Stimulated activated CD8-positive, alpha-beta memory T cell treated with anti-CD3 and anti-CD28 coated beads, Interleukin-15, amount 100 ng/mL, for 24 hours (primary cell): ENCODE measurements at places on chromosomes 6 and 20.

DNA sequence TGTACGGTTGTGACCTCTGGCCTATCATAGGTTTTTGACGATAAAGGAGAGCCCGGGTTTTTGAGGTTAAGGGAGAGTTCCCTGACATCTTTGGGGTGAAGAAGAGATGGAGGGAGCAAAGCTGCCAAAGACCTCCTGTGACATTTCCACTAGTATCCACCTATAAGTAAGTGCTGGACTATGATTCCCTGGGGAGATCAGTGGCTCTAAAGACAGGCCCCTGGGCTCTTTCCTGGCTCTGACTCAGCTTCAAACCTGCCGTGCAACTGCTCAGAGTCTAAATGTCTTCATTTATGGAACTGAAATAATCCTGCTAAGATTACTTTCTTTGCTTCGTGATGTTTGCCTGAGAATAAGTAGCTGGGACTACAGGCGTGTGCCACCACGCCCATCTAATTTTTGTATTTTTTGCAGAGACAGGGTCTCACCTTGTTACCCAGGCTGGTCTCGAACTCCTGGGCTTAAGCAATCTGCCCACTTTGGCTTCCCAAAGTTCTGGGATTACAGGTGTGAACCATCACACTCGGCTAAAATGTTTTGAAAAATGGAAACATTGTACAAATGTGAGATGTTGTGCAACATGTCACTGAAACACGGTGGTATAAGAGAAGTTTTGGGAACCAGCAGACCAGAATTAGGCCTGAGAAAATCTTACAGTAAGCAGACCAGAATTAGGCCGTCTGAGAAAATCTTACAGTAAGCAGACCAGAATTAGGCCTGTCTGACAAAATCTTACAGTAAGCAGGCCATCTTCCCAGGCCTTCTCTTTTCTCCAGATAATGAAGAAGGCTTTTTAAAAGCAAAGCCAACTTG is 1.1 kb upstream of the PAQR8 start:
- no peak for DNase-seq

DNA sequence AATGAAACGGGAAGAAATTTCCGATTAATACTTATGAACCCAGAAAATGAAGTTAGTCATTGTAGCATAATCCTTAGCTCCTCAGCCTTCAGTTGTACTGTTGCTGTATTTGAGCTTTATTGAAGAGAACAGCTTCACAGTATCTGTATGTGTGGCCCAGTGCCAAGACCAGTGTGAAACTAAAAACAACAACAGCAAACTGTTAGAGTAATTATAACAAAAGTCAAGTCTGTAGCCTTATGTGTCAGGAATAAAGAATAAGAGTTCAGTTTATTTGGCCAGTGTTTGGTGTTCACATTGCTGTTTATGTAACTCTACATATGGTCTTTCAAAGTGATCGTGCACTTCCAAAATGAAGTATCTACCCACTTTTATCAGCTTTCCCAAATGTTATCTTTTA is 70.9 kb downstream of the ARID1B start:
- DNase-seq: no peak

GRCh38 chr6:6405997-6406714 is 85.7 kb upstream of the F13A1 start:
- DNase-seq: no peak

DNA sequence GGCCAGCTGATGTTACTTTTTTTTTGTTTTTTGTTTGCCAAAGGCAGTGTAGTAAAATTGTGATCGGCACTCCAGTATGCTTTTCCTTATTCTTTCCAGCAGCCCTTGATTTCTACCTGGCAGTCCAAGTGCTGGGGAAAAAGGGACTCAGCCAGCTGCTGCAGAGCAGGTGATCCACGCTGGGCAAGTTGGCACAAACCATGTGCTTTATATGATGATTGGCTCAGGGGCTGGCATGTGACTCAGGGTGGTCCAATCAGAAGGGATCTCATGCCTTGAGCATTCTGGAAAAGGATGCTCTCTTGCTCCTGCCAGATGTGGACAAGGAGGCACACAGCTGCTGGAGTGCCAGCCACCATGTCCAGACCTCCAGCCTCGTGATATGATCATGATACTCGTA is 54.5 kb downstream of the SULF2 start:
- no peak for DNase-seq

GRCh38 chr20:59933296-59933848 is at the start of gene SYCP2:
TSS of gene SYCP2 (minus strand) at chr20:59933637. CDS start at chr20:59922413, 11,224 bp downstream.
- peak; percentile 29 for DNase-seq

DNA sequence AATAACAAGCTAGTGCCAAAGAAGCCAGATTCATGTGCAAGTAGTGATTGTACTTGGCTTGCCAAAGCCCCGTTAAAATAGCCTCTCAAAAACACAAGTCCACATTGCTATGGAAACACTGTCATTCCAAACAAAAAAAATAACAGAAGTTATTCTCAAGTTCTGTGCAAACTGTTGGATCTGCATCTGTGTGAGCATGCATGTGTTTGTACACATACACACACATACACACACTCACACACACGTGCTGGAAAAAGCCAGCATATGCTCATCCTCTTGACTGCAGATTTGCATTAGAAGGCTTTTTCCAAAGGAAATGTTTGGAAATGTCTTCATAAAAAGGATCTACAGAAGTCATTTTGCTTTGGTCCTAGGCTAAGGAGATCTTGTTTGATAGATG is 13.4 kb upstream of the CBLN4 start:
- DNase-seq: no peak

- DNase-seq: no peak
These were observed 34.5 kb downstream of the PLCG1 start for GRCh38 chr20:41171736-41172295.

DNA sequence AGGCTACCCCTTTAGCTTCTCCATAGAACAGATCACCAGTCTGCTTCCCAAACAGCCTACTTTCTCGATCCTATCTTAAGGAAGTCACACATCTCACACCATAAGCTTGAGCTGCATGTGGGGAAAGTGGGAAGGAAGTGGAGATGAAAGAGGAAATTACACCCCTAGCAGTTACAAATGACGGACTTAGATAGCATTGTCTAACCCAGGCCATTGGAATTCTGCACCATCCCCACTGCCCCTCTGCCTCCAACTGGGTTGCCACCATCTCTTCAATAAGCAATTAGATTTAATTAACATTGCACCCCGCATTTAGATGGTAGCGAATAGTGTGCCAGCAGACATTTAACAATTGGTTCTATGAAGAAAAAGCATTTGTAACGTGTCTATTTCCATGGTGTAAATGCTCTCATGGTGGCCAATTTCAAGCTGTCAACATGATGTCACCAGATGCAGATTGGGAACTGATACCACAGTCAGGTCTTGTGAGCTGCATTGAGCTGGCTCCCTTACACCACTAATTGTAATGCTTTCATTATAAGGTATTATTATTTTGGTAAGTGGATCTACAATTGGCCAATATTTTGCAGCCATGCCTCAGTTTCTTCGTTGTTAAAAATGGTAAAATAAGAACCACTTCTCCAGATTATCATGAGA is 124.7 kb downstream of the CD24 start:
- no peak for DNase-seq

- no peak for DNase-seq
These were observed 478.6 kb upstream of the JARID2 start for GRCh38 chr6:14767226-14767625.

GRCh38 chr6:109852713-109853112 is 125.4 kb upstream of the GPR6 start:
- no peak for DNase-seq

DNA sequence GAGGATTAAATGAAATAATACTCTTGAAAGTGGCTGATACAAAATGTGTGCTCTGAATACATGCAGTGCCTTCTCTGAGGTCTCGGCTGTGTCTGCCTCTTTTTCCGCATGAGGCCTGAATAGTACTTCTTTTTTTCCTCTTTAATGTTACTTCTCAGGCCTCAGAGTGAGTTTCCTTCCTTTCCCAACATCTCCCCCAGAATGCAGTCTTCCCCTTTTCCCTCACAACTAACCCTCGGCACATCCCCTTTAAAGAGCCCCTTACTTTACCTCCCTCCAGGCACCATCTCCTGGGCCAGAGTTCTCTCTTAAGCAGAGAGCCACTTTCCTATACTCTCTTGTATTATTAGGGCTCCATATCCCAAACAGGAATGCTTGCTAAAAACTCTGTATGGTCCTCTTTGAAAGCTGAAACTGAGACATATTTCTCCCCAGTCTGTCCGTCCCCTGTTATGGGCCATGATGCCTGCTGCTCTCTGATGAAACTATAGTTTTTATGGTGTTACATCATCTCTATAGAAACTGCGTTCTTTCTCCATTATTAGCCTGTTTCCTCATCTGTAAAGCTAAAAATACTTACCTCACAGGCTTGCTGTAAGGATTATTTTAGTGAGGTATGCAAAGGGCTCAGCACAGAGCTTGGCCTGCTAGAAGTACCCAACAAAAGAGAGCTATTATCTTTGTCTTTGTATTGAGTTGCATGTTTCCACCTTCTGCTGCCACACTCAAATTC is 2.3 kb downstream of the PLAGL2 start:
- no peak for DNase-seq

- no peak for DNase-seq
These were observed 104.7 kb downstream of the ZFP64 start for GRCh38 chr20:52086878-52087277.

- DNase-seq: no peak
These were observed 27.1 kb downstream of the C20orf173 start for GRCh38 chr20:35502352-35502751.

DNA sequence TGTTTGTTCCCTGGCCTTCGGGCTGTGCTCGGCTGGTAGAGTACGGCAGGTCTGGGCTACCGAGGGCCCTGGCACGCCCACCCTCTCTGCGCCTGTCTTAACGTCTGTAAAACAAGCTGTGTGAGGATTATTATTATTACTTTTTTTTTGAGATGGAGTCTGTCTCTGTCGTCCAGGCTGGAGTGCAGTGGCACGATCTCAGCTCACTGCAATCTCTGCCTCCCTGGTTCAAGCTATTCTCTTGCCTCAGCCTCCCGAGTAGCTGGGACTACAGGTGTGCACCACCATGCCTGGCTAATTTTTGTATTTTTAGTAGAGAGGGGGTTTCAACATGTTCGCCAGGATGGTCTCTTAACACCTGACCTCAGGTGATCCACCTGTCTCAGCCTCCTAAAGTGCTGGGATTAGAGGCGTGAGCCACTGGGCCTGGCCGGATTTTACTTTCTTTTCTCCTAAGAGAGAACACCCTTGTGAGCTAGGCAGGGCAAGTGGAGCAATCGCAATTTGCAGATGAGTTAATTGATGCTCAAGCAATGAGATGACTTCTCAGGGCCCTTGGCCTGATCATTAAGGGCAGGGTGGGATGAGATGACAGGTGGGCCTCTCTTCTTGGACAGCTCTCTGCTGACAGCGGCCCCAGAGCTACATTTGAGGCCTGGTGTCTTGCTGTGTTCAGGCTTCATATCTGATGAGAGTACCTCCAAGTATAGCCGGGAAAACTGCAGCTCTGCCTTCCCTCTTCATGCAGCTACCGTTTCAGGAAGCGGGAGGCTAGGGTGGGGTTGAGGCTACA is 859 bp upstream of the SMIM29 start:
- DNase-seq: no peak

DNA sequence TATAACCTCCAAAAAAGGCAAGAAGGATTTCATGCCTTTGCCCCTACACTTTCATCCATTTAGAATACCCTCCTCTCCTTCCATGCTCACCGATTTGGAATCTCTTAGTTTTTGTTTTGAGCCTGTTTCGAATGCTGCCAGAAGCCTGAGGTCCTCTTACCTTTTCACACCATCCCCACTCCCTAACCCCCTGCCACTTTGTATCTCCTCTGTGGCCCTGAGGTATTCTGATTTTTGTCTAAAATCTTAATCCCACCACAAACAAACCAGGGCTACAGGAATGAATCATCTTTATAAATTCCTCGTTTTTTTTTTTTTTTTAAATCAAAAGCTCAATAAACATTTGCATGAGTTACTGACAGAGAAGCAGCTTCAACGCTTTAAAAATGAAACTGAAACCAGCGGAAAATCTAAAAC is 1.6 kb upstream of the RPS12 start:
- DNase-seq: no peak

DNA sequence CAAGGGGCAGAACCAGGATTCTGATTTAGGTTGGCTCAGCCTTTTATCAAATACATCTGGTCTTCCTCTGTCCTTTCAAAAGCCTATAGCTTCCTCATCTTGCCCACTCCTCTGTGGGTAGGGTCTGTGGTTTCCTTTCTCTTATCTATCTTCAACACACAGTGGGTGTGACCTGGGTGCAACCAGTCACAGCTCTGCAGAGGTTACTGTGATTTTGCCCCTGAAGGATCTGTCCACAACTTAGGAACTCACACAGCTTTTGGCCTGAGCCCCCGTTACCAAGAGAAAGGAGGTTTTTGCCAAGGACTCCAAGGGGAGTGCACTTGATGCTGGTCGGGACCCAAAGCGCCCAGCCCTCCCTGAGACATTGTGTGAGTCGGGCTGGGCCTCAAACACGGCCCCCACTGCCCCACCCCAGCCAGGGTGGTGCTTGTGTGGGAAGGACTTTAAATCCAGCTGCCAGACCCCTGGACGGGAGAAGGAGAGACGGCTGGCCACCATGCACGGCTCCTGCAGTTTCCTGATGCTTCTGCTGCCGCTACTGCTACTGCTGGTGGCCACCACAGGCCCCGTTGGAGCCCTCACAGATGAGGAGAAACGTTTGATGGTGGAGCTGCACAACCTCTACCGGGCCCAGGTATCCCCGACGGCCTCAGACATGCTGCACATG is at the start of gene PI16:
TSS of gene PI16 (plus strand) at position 477 of the 670 bp plus-strand sequence. CDS start at position 500, 23 bp downstream.
- DNase-seq: no peak

DNA sequence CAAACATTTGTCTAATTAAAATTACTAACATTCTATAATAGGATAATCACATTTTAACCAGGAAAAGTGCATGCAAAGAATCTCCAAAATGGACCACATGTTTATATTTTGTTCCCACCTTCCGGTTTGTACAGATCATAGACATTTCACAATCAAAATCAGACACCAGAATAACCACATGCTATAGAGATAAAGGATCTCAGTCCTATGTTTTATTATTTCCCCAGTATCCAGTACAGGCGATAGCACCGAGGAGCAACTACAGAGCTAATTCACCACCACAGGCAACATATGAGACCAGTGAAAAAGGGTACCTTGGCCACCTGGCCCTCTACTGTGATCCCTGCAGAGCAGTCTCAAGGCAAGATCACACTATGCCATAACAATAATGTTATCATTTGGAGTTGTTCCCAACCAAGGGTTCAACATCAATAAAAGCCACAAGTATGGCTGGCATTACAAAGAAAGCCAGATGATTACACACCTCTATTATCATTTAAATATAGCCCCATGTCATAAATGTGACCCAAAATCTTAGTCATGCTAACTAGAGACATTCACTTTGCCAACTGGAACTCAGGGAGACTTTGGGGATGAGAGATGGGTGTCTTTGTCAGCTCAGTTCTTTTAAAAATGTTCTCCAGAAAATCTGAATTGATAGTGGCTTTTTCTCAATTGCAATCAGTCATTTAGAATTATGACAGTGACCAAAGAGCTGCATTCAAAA is 46.7 kb downstream of the RALGAPA2 start:
- DNase-seq: no peak

- DNase-seq: no peak
These were observed 736.1 kb downstream of the HDGFL1 start for GRCh38 chr6:23305325-23305943.

DNA sequence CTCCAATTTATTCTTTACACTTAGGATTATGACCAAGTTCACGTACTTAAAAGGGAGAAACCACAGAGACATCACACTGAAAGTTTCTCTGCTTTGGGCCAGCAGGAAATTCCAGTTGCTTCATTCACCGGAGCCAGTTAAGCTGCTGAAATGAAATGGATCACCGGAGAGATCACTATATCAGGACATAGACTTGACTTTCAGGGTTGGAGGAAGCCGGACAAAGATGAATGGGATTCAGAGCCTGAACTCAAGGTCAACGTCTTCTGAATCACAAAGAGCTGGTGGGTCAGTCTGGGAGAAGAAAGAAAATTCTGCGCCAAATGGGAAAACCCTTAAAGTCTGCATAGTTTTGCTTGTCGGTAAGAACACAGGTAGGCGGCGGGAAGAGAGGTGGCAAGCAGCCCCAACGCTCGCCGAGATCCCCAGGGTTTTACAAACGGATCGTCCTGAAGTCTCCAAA is 81.9 kb upstream of the CCDC28A start:
- no peak for DNase-seq
